Right renal cortex interstitium (tissue), 3 donors: ENCODE measurements at places on chromosomes 12 and 14.

DNA sequence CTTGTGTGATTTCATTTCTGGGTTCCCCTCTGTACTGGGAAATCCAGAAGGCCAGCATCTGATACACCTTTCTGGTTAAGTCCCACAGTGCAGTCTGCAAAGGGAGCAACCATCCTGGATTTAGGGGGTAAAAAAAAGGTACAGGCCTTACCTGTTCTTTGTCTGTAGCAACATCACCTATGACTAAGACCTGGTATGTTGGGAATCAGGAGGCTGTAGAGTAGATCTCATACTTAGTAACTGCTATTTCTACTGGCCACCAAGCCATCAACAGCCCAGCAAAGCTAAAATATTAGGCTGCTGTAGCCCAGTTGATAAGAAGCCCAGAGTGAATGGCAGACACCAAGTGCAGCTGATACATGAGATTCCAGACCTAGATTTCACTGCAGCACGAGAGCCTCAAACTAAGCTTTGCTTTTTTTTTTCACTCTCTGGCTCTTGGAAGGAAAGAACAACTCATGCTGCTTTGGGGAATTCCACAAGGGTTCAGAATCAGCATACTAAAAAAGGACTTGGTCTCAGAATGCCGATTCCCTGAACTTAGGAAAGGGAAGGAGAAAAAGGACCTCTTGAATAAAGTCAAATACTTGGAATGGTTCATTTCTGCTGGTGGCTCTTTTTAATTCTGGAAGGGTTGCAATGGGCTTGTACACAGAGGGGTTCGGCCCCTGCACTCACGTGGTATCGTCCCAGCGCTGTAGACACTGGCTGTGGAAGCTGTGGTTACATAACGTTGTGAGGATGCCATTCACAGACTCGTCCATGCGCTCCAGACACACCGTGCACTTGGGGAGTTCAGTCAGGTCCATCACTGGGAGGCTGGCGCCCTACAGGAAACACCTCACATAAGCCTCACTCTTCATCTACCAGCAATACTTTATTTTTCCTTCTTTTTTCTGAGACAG, 20.5 kb downstream of the BRAP start:
- DNase-seq, result no peak

- DNase-seq, result no peak
These were observed 107.9 kb downstream of the MYRFL start for GRCh38 chr12:69932676-69933552.

GRCh38 chr14:72155379-72155993, 223.3 kb downstream of the RGS6 start:
- DNase-seq, result no peak

GRCh38 chr14:101412739-101413138, 148.6 kb upstream of the DIO3 start:
- DNase-seq, result no peak

DNA sequence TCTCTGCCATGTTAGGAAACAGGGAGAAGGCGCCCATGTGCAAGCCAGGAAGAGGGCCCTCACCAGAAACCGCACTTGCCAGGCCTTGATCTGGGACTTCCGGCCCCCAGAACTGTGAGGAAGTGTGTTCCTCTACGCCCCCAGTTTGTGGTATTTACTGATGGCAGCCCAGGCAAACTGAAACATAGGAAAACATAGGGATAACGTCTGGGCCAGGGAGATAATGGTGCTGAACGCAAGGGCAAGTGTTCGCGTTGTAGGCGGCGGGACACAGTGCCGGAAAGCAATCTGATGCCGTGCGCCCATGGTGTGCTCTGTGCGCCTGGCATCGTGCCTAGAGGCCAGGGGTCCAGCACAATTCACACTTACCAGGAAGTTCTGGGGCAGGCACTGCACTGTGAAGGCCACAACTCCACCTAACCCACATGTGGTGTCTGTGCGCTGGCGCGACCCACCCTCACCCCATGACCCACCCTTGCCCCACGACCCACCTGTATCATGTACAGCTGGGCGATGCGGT, 53.6 kb downstream of the ARL6IP4 start:
- no peak for DNase-seq

GRCh38 chr12:64064706-64065105, 157.4 kb downstream of the KICS2 start:
- no peak for DNase-seq

DNA sequence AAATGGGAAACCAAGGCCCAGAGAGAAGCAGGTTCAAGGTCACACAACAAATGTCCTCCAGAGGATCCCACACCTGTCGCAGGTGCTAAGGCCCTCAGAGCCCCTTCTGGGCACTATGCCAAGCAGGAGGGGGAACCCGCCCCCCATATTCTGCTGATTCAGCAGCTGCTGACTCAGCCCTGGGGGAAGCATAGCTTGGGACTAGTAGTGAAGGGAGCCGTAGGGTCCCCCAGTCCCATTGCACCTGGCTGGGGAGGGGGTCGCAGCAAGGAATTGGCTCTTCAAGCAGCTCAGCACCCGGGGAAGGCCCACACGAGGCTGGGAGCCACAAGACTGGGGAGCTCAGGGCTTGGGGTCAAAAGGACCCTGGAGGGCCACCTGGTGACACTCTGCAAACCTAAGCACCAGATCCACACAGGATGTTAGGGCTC, 1.0 kb downstream of the RASAL1 start:
- no peak for DNase-seq

- no peak for DNase-seq
These were observed 97.1 kb upstream of the NCOR2 start for GRCh38 chr12:124664395-124665111.

GRCh38 chr12:13918897-13919296, 62.5 kb downstream of the GRIN2B start:
- no peak for DNase-seq
